ENCODE measurements at places on chromosomes 7 and 10.
A peak's percentile ranks its signal among the peaks of the same experiment; 100 is the strongest.

DNA sequence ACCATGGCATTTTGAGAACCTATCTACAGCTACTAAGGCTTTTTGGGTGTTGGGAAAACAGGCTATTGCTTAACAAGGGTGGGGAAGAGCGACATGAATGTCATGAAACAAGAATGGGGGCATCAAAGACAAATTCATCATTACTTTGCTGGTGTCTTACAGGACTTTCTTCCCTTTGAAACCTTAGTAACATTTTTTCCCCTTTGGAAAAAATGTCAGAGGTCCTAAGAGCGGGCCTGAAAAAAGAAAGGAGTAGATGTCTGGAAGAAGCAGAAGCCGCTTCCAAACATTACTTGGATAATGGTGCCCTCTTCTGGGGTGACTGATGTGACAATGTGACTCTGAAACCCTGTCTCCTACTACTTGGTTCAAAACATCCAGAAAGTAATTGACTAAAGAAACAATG, 3.8 kb upstream of the DDX50 start:
- peak; percentile 65 for DNase-seq

DNA sequence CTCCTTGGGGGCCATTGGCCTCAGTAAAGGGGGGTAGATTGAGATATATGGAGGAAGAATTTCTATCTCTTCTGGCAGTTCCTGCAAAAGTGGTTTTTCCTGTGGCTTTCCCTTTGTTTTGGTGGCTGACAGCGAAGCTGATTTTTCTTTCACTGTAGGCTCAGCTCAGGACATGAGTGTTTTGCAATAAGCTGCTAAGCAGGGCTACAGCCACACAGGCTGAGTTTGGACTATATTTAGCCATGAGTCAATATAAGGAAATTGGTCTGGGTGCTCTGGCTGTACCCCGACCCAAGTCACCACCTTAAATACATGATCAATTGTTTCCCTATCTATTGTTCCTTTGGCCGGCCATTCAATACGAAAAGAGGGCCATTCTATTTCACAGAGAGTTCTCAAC, 212.7 kb upstream of the KCND2 start:
- no peak for DNase-seq

DNA sequence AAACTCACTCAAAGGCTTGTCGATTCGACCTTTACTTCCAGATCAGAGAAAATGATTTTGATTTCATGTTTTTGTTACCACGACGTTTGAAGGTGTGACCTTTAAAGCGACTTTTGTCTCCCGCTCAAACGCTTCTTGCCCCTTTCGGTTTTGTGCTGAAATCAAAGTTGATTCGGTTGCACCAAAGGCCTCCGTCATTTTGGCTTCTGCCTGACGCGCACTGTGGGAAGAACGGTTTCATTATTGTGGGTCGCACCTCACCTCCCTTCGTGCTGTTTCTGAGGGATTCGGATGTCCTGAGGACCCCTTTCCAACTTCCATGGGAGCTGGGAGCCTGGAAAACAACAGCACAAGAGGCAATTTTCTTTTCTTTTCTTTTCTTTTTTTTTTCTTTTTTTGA, 176.9 kb downstream of the DNAJB6 start:
- DNase-seq: no peak

DNA sequence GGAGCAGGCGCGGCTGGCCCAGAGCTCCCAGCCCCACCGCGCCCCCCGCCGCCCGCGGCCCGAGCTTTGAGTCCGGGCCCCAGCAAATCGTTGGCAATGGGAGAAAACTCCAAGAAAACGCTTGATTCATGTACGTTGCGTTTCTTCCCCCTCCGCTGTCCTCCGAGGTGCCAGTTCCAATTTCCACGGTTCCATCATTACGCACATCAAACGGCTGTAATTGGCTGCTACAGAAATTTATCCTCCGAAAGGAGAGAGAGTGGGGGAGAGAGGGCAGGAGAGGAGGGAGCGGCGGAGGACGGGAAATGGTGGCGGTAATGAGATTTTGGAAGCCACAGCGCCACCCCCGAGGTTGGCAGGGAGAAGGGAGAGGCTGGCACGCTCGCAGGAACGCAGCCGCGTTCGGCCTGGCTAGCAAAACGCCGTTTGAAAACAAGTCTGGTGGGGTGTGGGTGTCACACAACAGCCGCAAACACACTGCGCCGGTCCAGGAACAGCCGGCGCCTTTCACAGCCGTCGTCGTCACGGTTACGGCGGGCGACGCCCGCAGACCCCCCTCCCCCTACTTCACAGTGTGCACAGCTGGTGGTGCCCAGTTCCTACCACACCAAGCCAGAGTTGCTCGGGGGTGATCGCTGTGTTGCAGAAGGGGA, 57.5 kb downstream of the UNCX start:
- peak; percentile 16 for DNase-seq

DNA sequence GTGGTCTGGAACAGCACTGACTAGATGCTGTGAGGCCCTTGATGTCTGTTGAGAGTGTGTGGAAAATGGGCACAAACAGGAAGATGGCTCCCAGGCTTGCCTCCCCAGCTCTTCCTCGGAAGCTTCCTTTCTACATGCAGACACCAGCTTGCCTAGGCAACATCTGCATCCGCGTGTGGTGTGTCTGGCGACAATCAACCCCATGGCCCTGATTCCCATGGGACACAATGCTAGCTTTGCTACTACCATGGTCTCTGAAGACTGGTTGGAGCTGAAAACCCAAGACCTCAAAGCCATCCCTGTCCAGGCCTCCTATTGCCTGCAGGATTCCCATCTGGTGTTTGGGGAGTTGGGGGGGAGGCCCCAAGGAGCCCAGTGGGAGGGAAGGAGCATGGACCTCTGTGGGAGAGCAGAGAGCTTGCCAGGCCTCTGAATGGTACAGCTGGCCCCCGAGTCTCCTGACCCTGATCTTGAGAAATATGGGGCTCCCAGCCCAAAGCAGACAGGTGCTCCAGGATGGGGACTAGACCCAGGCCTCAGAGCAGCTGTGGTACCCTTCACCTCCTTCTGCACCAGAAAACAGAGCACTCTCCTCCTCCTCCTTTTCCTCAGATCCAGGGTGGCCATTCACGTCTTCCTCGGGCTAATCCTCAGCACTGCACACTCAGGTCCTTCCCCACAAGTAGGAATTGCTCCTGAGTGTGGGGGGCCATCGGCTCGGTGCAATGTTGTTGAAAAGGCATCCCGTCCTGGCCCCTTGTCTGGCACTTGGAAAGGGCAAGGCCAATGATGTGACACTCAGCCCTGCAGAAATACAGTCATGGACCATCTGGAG, 57.6 kb downstream of the ARHGAP22 start:
- DNase-seq: no peak

DNA sequence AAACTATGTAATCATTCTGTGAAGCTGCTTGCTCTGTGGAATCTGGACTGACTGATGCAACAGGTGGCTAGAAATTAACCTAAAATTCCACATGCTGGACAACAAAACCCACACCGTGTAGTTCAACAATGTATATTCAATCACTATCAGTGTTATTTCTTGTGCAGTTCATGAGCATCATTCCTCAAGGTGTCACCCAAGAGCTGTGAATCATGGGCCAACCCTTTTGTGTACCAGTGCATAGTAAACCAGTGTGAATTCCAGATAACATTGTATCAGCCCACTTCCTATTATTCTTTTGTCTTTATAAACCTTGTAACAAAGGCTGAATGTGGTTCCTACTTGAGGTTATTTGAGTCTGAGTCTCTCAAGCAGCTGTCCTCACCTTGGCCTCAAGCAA, 905.2 kb upstream of the ZNF722 start:
- no peak for DNase-seq

DNA sequence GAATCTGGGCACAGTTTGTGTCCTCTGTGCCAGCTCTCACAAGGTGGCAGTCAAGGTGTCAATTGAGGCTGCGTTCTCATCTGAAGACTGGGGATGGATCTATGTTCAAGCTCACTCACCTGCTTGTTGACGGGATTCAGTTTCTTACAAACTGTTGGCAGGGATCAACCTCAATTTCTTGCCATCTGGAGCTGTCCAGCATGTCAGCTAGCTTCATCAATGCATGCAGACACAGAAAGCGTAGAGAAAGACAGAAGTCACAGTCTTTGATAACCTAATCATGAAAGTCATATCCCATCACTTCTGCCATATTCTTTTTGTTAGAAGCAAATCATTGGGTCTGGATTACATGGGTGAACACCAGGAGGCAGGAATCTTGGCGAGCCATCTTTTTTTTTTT, 32.0 kb upstream of the WAPL start:
- DNase-seq: no peak

- no peak for DNase-seq
These were observed 77.8 kb upstream of the SH2B2 start for GRCh38 chr7:102208826-102209225.

- DNase-seq: no peak
These were observed 84.5 kb downstream of the MICU1 start for GRCh38 chr10:72541337-72541736.

DNA sequence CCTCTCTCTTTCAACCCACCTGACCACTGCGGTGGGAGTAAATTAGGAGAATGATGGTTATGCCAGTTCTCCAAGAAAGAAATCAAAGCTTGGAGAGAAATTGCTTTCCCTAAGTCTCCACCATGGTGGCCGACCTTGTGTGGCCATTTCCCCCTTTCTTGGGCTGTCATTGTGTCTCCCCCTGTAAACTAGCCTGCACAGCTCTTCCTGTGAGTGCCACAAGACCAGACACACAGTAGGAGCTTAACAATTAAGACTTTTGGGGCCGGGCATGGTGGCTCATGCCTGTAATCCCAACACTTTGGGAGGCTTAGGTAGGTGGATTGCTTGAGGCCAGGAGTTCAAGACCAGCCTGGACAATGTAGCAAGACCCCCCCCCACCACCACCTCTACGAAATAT, 18.9 kb upstream of the LIMK1 start:
- DNase-seq: no peak

DNA sequence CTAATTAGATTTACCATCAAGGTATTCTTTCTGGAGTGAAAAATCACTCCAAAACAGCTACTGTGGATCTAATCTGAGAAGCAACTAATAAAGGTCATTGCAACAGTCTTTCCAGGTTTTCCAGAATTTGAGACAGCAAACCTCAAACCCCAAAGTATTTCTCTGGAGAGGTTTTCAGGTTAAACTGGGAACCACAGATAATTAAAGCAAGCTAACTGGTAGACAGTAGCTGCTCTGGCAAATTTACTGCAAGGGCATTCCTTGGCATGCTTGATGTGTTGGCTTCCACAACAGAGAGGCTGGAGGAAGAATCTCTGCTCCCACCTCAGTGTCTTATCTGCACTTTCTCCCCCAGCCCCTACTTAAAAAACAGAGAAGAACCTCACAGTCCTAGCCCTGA, 140.0 kb upstream of the NRBF2 start:
- DNase-seq: no peak

- DNase-seq: peak; percentile 53
These were observed 69.0 kb upstream of the PDCD4 start for GRCh38 chr10:110802551-110803238.

GRCh38 chr7:157548691-157549303, 212.0 kb downstream of the DNAJB6 start:
- DNase-seq: no peak

DNA sequence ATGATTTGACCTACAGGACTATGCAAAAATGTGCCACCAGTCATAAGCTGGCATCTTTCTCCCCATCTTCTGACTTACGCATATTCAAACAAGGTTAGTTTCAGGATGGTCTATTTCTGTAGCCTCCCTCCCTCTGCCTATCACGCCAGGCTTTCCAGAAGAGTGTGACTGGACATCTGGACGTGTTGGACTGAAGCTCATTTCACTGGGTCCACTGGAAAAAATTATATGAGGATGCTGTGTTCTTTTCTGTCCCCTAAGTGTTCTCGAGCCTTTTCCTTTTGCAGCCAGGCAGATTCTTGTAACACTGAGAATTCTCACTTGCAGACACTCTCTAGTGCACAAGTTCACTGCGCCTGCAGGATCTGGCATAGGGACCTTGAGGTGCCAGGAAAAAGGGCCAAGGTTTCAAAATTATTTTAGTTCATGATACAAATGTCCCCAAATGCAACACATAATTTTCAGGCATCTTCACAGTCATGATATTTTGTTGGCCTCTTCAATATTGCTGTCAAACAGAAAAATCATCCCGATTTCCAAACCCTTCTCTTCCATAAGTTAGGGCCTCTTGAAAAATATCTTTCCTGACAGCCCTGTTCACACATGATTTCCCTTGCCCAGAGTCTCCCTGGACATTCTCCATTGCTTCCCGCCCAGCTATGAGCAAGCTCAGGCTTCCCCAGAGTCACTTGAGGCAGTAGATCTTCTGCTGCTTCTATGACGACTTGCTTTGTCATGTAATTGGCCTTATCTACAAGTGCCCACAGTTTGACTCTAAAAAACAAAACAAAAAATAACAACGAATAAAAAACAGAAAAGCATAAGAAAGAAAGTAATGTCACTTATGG, 170.4 kb downstream of the BMPER start:
- DNase-seq: no peak

DNA sequence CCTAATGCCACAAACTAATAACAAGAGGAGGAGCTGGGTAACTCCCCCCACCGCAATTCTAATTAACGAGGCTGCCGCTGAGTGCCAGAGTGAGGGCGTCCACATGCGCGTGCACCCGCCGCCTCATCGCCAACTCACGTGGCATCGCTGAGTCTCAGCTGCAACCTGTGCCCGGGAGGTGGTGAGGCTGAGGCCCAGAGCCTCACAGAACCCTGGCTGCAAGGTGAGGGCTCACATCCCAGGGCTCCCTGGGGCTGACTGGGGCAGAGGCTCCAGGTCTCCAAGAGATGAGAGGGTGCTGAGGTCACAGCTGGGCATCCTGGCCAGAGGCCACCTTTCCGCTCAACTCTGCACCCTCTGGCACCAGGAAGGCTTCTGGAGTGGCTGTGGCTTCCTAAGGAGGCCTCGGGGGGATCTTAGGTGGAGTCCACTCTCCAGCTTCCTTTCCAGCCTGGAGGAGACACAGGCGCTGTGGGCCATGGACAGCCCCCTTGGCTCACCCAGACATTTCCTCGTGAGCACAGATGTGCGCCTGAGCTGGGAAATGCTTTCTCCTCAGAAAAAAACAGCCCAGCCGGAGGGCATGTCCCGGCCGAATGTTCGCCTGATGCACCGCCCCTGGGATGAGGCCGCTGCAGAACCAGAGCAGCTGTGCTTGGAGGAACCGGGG, 242.6 kb downstream of the MAD1L1 start:
- no peak for DNase-seq

- no peak for DNase-seq
These were observed 909.7 kb downstream of the DNAJB9 start for GRCh38 chr7:109479388-109479787.

DNA sequence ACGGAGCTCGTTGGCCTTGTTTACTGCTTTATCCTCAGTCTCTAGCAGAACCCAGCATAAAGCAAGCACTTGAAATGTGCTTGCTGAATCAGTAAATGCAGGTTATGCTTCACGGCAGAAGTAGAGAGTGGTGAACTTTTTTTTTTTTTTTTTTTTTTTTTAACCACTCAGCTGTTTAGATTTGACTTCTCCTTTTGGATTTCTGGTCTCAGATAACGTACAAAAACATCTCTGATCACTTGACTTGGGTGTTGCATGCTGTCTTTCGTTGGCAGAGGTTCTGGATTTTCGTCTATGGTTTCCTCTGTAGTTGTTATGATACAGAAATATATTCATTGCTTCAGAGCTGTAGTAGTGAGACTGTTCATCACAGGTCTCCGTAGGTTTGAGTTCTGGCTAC, 242.5 kb upstream of the HABP2 start:
- DNase-seq: no peak

GRCh38 chr10:132061030-132061429, 4.7 kb upstream of the JAKMIP3 start:
- DNase-seq: no peak
